ENCODE measurements at places on chromosomes 4 and X.

- peak; percentile 49 for DNase-seq
These were observed at the start of gene CAMK2D for GRCh38 chr4:113761620-113762185. TSS of gene CAMK2D (minus strand) at chr4:113761738. CDS start at chr4:113761068, 670 bp downstream.

GRCh38 chrX:150201841-150202240 is 161.3 kb upstream of the MAMLD1 start:
- DNase-seq = no peak

DNA sequence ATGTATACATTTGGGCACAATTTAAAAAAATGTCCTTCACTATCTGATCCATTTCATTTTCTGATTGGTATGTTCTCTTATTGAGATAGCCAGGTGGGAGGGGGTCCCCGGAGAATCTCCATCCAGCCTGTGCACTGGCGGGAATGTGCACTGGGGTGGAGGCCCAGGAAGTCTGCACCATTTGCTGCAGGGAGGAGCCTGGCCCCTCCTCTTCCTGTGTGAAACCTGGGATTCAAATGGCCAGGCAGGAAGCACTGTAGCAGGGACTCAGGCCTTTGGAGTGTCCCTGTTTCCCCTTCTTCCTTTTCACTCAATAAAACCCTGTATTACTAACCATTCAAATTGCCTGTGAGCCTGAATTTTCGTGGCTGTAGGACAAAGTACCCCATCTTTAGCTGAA is 44.3 kb downstream of the GPRIN3 start:
- no peak for DNase-seq

GRCh38 chr4:125011646-125012045 is 299.1 kb upstream of the ANKRD50 start:
- no peak for DNase-seq

DNA sequence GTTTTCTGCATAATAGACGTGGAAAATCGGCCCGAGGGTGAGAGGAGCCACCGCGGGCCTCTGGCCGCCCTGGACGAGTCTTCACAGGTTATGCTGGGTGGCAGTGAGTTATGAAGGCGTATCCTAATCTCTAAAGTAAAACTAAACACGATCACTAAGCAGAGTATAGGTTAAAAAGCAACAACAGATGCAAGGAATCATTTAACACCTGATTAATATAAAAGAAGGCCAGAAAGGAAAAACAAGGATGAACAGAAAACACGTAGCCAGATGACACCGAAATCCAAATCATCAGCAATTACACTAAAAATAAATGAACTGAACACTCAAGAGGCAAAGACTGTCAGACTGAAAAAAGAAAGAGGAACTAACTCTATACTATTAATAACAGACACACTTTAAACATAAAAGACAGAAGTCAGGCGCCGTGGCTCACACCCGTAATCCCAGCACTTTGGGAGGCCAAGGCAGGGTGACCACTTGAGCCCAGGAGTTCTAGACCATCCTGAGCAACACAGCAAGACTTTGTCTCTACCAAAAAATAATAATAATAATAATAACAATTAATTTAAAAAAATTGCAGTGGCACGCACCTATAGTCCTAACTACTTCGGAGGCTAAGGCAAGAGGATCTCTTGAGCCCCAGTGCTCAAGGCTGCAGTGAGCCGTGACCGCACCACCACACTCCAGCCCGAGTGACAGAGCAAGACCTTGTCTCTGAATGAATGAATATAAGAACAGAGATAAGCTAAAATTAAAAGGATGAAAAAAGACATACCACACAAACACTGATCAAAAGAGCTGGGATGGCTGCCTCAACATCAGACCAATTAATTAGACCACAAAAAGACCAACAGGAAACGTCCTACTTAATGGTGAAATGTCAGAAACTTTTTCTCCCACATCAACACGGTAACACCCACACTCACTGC is 30.0 kb downstream of the CTBP1 start:
- DNase-seq = peak; percentile 56

- DNase-seq = peak; percentile 1
These were observed 67.8 kb downstream of the SPIN4 start for GRCh38 chrX:63283348-63283747.

- DNase-seq = no peak
These were observed 22.0 kb upstream of the VEGFC start for GRCh38 chr4:176814770-176815169.

- no peak for DNase-seq
These were observed 322.5 kb downstream of the EVC2 start for GRCh38 chr4:5385741-5386311.

- peak; percentile 4 for DNase-seq
These were observed at the start of gene LRAT for GRCh38 chr4:154743683-154744340. TSS of gene LRAT (plus strand) at chr4:154744000. CDS start at chr4:154744327, 327 bp downstream.

- no peak for DNase-seq
These were observed 10.1 kb upstream of the TMEM154 start for GRCh38 chr4:152689615-152690501.

GRCh38 chrX:53738370-53738906 is 51.9 kb upstream of the HUWE1 start:
- DNase-seq = no peak

DNA sequence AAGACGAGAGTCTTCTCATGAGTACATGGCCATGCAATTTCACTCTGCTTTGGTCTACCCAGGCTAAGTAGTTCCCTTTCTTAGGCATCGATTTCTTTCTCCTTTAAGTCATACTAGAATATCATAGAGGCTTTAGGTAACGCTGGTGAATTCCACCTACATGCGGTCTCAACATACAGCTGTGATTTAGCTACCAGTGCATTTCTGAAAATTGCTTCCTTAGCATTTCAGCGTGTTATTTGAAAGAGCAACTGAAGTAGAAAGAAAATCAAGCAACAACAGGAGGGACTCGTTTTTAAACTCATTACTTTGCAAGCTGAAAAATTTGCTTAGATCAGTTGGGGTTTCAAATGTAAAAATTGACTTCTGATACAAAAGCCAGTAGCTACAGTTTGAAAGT is 48.1 kb upstream of the RASGEF1B start:
- no peak for DNase-seq

DNA sequence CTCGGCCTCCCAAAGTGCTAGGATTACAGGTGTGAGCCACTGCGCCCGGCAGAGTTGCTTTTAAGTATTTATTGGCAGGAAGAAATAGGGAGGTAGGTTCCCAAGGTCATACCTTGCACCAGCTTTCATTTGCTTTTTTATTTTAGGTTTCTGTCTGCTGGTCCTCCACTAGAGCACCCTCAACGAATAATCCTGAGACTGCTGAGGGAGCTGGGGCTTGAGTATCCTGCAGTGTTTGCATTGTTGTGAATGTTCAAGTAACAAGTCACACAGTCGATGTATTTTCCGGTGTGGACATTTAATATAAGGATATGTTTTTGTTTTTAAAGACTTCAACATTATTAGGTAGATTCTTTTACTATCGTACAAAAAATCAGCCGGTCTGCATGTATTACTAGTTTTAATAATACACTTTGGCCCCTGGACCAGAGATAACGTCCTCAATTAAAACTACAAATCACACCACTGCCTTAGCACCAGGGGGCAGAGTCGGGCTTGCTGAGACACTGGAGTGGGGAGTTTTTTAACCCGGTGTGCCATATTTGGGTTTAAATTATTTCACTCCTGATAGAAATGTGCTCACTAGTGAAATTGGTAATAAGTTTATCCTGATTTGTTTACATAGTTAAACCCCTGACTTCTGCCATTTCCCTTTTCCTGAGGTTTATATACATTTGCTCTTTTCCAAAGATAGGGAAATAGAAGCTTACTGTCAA is 11.6 kb downstream of the SMIM20 start:
- DNase-seq = peak; percentile 68

GRCh38 chr4:74796631-74797030 is 2.3 kb upstream of the BTC start:
- no peak for DNase-seq

- DNase-seq = peak; percentile 64
These were observed 577.7 kb upstream of the GALNTL6 start for GRCh38 chr4:171235521-171235920.

GRCh38 chr4:168840392-168840763 is 169.7 kb downstream of the CBR4 start:
- no peak for DNase-seq

- DNase-seq = no peak
These were observed 408.5 kb downstream of the GLUD2 start for GRCh38 chrX:121455890-121456289.

- DNase-seq = no peak
These were observed 148.4 kb upstream of the CLNK start for GRCh38 chr4:10832806-10833628.

GRCh38 chr4:183101956-183102480 is 3.0 kb downstream of the WWC2 start:
- no peak for DNase-seq

DNA sequence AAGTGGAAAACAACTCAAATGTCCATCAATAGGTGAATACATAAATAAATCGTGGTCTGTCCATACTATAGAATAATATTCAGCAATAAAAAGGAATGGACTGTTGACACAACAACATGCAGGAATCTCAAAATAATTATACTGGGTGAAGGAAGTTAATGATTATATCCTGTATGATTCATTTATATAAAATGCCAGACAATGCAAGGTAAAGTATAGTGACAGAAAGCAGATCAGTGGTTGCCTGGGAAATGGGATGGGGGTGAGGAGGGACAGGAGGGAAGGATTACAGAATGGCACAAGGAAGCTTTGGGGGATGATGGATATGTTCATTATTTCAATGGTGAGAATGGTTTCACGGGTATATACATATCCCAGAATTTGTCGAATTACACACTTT is 12.3 kb downstream of the PYURF start:
- DNase-seq = no peak

- DNase-seq = no peak
These were observed 1153.3 kb upstream of the PABPC4L start for GRCh38 chr4:135354876-135355275.

- DNase-seq = no peak
These were observed 338.3 kb upstream of the TEX13C start for GRCh38 chrX:124981420-124981819.

DNA sequence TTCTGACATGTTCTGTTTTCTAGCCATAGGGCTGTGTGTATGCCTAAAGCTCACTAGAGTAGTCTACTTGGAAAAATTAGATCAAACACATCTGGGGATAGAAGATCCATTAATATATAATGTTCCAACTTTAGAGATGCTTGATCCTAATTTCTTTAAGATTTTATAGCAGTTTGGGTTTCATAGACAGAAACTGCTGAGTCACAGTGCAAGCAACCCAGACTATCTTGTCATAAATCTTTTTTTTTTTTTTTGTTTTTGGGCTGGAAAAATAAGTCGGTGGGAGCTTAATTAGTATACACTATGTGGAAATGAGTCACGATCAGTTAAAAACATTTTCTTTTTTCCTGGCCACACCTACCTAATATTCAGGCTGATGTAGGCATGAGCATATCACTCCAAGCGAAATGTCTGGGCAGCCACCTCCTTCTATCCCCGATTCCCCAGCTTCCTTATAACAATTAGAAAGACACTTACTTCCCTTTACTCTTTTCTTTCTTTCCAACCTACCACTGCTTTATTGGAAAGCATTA is 58.2 kb upstream of the CASK start:
- DNase-seq = no peak

DNA sequence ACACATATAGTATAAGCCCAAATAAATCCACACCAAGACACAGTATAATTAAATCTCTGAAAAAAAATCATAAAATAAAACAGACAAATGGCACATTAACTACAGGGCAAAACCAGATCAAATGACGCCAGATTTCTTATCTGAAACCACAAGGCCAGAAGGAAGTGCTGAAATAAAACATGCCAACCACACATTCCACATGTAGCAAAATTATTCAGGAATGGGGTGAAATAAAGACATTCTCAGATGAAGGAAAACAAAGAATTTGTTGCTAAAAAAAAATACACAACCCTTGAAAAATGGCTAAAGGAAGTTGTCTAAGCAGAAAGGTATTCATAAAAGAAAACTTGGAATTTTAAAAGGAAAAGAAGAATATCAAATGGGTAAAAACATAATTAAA is 4.5 kb upstream of the DCAF12L1 start:
- no peak for DNase-seq

GRCh38 chrX:104922206-104922621 is 298.3 kb downstream of the TEX13A start:
- DNase-seq = peak; percentile 70

DNA sequence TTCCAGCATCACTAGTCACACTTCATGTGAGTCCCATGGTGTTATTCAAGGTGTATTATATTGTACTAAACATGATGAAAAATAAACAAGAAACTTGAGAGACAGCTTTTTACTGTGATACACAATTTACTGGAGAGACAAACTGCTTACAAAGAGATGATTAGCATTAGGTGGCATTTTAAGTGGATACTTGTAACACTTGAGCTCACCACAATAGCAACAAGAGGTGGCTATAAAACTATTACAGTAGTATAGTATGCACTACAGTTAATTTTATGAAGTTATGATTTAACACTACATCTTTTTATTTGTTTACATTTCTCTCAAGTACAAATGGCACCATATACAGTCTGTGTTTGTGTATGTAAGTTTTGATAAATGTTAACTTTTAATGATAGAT is 246.6 kb downstream of the PARM1 start:
- no peak for DNase-seq

DNA sequence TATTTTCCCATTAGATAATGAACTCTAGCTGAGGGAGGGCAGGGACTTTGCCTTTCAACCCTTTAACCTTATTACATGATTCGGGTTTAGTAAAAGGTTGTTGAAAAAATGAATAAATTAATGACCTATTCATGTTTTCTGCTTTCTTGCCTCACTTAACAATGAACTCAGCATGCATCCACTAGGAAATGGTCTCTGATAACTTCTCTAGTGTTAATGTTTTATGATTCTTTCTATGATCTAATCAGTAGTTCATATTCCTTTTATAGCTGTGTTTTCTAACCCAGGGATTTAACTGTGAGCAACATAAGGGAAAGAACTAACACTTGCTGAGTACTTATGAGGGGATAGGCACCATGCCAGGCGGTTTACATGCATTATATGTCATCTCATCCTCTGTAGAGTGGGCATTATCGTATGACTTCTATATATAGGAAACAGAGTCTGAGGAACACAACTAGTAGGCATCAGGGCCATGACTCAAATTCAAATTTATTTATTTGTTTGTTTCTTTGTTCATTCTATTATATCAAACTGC is 236.7 kb upstream of the MAB21L2 start:
- DNase-seq = no peak

DNA sequence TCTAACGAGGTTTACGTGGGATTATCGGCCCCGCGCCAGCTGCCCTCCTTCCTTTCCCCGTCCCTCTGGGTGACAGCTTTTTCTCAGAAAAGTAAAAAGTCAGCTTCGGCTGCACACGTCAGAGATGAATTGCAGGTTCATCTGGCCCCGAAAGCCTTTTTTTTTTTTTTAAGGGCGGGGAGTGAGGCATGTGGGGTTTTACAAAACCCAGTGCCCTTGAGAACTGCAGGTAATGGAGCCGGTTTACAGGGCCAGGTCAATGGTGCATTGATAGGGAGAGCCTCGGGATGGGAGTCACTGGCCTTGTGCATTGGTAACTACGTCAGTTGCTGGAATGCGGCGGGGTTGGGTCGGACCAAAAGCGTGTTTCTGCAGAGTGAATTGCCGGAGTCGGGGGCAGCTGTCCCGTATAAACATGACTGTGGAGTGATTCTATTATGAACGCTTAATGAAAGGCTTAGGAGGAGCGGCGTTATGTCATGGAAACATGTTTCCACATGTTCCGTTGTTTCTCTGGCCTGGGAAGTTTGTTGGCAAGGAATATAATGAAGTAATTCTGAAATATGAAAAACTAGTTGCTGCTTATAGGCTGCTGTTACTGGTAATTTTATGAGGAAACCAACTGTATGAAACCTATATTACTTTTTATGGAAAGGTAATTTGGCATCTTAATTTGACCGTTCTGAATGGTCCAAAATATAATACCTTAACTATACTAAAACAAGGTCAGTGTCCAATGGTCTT is 1.1 kb downstream of the HSPA4L start:
- DNase-seq = no peak

All from inflammatory macrophage treated with lipopolysaccharide for 1 hour (primary cell).